Kidney (tissue), 22 donors: ENCODE measurements at places on chromosomes 12 and 14. TPM values are rescaled to one million over a fixed set of nuclear protein-coding genes. Genes with fewer than 3 reads are reported as not detected.

PTPN21 gene
- total RNA-seq = 23.2 TPM

MSI1 gene
- 1.3 TPM for total RNA-seq

NELL2 gene
- 3.3 TPM for total RNA-seq

GRCh38 chr14:94538070-94538740, 23.0 kb upstream of the SERPINA4 start:
- no peaks in the 10 kb centered on the region for H3K4me1 ChIP-seq
- H3K27me3 ChIP-seq = no peaks in the 10 kb centered on the region
- no peak overlapping the region for H3K4me3 ChIP-seq
- no peaks in the 10 kb centered on the region for H3K36me3 ChIP-seq
- no peak for DNase-seq

DNA sequence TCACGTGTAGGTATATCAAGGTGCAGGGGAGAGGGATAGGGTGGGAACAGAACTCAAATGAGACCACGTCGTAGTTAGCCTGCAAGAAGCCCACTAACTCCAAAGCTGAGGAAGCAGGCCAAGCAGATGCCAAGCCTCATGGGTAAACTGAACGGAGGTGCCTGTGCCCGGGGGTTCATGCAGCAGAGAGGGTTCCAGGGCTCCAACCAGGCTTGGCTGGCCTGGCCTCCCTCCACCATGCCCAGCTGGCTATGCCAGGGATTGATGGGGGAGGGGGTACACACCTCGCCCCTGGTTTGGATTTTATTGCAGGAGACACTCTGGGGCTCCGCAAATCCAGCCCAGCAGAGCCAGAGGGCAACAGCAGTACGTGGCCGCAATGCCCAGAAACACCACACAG, 27.3 kb downstream of the PXN start:
- H3K4me3 ChIP-seq = no peak overlapping the region
- no peaks in the 10 kb centered on the region for H3K36me3 ChIP-seq
- peaks cover 8% of the 10 kb centered on the region for H3K4me1 ChIP-seq
- DNase-seq = no peak
- no peak overlapping the region for H3K27ac ChIP-seq

DNA sequence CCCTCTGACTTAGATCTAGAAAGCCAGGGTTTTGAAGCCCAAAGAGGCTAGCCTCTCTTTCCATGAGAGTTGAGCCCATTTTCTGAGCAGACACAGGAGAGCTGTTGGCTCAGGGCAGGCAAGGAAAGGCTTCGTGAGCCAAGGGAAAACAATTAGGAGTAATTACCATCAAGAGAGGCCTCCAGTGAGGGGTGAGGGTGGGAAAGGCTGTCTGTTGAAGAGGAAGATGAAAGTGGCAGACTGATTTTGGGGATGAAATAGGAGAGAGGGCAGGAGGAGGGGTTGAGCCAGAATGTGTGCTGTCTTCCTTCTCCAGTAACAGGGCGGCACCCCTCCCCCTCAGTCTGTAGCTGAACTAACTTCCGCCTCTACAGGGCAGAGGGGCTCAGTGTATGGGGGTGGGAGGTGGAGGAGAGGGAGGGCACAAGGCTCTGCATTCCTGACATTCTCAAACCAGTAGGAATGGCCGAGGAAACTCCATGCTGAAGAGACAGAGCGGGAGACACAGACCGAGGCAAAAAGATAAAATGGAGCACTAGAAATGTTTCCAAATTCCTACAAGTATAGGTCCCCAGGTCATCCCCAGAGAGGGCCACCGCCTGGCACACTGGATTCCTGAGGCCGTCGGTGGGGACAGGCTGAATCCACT, 33.1 kb upstream of the COL2A1 start:
- no peaks in the 10 kb centered on the region for H3K36me3 ChIP-seq
- no peak overlapping the region for H3K4me3 ChIP-seq
- no peak overlapping the region for H3K27ac ChIP-seq
- no peak for DNase-seq
- H3K4me1 ChIP-seq = peaks cover 4% of the 10 kb centered on the region

- no peaks in the 10 kb centered on the region for H3K4me1 ChIP-seq
- H3K36me3 ChIP-seq = no peaks in the 10 kb centered on the region
- DNase-seq = peak; percentile 77
Observed at GRCh38 chr14:100416921-100417860, 94.1 kb downstream of the SLC25A47 start.
